ENCODE measurements at places on chromosomes 1 and 21.

DNA sequence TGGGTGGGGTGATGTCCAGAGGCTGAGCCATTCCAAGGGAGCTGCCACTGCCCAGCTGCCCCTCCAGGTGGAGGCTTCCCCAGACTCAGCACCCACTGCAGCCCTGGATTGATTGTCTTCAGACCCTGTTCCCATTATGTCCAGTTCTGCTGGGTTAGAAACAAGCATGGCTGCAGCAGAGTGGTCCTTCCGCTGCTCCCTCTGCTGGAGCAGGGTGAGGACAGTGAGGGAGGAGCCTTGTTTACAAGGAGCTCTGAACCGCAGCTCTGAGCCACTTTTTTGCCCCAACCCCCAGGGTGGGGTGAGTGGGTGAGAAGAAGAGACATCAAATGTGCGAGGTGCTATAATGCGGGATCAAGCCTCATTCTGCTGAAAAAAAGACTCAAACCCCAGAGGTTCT lies 2.3 kb downstream of the TNNT2 start:
- no peak for DNase-seq

DNA sequence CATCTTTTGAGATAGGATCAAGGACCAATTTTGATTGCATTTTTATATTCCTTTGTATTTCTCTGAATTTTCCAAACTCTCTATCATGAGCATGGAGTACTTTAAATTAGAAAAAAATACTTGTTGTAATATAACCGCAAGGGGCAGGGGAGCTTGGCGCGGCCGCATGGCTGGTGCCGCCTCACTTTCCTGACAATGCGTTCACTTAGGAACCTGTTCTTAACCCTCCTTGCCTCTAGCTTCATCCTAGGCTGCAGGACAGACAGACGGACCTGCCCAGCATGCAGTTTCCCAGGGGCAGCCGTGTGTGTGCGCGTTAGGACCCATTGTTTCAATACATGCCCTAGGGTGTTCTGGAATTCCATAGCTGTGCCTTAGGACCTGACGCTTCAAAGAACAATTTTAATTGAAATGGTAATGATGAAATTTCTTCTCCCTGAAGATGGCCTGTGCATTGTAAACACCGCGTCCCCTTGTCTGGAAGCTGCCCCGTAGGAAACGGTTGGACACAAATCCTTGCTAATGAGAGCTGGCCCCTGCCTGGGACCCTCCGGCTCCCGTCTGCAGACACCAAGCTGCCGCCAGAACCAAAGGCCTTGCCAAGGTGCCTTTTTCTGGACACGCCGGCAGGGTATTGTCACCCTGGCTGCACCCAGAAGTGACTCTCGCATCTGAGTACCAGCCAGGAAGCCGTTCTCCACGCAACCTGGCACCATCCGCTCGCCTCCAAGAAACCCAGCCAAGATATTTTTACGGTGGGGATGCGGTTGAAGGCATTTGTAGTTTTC lies 466.4 kb downstream of the NPHP4 start:
- no peak for DNase-seq

- no peak for DNase-seq
These were observed 59.2 kb downstream of the TAS1R2 start for GRCh38 chr1:18800258-18800657.

- DNase-seq: no peak
These were observed 29.5 kb upstream of the RUNX3 start for GRCh38 chr1:24959623-24959975.

DNA sequence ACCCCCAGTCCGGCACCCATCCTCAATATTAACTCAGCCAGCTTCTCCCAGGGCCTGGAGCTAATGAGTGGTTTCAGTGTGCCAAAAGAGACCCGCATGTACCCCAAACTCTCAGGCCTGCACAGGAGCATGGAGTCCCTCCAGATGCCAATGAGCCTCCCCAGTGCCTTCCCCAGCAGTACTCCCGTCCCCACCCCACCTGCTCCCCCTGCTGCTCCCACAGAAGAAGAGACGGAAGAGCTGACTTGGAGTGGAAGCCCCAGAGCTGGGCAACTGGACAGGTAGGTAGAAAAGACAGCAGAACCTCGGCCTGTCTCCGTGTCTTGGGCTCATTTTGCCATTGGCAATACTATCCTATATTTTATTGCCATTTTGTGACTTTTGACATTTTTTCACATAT lies 45.4 kb upstream of the IPO9 start:
- no peak for DNase-seq

GRCh38 chr1:155960081-155960745 lies 18.1 kb downstream of the ARHGEF2 start:
- DNase-seq: no peak
